CD4-positive, alpha-beta T cell (primary cell): ENCODE measurements at places on chromosomes 1 and 21.

DNA sequence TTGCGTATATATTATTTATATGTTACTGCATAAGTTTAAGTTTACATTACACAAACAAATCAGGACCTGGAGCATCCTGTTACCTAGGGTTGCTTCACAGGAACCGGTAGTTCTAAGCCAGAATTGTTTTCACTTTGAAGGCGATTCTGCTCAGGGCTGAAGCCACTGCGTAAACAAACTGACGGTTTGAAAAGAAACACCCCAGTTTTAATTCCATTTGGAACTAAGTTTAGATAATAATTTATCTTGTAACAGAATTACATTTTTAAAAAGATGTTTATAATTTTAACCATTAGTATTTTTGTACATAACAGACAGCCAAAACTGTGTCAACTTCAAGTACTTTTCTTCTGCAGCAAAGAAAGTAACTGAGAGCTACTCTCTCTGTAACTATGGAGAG is 282.1 kb upstream of the LYPLAL1 start:
- DNase-seq = no peak

GRCh38 chr1:39407896-39408640 is 83.4 kb upstream of the BMP8A start:
- DNase-seq = no peak

DNA sequence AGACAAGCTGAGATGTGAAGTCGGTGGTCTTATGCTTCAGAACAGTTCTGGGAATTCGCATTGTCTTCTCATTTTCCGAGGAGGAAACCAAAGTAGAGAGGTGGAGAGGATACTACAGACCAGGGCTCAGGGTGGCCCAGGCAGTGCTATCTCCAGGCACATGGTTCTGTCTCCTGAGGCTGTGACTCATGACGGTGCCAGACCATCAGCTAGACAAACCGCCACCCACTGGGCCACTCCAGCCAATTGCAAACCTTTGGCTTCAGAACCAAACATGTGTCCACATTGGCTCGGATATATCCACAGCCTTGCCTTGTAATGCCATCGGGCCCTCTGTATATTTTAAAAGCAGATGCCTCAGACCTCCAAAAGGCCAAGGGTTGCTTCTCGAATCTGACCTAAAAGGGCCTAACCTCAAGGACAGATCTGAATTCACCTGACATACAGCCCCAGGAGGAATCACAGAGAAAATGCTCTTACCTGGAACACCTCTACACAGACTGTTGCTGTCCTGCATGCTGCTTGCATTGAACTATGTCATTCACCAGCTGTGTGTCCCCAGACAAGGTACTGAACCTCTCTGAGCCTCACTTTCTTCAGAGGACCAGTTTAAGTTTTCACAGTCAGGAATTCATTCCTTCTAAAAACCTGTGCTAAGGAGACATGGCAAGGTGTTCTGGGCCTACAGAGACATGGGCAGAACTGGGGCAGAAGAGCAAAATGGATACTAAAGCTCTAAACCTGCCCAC is 224.9 kb upstream of the JUN start:
- no peak for DNase-seq

GRCh38 chr1:154407198-154408091 is 2.3 kb downstream of the IL6R start:
- DNase-seq = no peak

DNA sequence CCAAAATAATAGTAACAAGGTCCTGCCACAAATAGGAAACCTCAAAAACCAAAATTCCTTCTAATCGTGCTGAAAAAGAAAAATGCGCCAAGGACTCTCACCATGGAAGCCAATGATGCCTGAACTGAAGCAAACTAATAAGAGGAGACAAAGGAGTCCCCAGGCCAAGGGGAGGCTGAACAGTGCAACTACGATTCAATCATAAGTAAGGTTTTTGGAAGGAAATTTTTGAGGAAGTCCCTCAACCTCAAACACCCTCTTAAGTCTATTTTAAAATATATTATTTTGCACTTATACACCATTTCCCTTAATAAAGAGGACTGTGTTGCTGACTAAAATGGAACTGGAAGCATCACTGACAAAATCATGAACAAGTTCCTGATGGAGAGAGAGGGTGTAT is 1.7 kb upstream of the ARHGAP29 start:
- DNase-seq = no peak

DNA sequence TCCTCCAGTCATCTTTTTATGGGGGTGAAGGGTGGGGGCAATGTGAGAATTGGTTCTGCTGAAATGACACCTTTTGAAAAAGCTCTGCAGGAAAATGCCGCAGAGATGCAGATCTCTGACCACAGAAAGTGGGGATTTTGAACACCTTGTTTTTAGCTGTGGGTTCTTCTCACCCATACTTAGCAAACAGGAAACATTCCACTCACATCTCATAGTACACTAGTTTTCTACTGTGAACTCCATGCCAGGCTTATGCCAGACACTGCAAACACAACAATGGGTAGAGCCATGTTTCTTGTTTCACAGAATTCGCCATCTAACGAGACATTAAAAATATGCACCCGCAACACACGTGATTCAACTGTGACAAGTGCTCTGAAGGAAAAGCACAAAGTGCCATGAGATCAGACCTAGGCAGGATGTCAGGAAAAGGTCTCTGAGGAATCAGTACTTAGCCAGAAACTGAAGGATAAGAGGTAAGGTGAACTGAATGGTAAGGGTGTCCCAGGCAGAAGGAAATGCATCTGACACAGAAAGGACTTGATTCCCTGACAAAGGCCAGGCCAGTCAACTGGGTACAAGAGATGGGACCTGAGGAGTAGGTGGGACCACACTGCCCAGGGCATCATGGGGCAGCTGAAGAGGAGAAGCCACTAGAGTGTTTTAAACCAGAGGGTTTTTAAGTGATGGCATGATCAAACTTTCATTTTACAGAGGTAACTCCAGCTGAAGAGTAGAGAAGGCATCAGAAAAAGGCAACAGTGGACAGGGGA is 83.8 kb upstream of the JAK1 start:
- no peak for DNase-seq
